IPS DF 6.9 (cell line): ENCODE measurements at places on chromosomes 6 and 20.
A peak's percentile ranks its signal among the peaks of the same experiment; 100 is the strongest.

- DNase-seq = peak; percentile 85
Observed at GRCh38 chr20:53869466-53870258, 200.7 kb downstream of the BCAS1 start.

GRCh38 chr6:104957301-104958177, 632 bp downstream of the LIN28B start:
- DNase-seq = no peak

GRCh38 chr6:38715016-38715689, at the start of gene DNAH8:
TSS of gene DNAH8 (plus strand) at chr6:38715311. CDS start at chr6:38722810, 7,499 bp downstream.
- no peak for DNase-seq

- no peak for DNase-seq
Observed at GRCh38 chr20:7231303-7231702, 463.8 kb downstream of the BMP2 start.

- no peak for DNase-seq
Observed at GRCh38 chr6:34656378-34657036, 40.1 kb downstream of the ILRUN start.

DNA sequence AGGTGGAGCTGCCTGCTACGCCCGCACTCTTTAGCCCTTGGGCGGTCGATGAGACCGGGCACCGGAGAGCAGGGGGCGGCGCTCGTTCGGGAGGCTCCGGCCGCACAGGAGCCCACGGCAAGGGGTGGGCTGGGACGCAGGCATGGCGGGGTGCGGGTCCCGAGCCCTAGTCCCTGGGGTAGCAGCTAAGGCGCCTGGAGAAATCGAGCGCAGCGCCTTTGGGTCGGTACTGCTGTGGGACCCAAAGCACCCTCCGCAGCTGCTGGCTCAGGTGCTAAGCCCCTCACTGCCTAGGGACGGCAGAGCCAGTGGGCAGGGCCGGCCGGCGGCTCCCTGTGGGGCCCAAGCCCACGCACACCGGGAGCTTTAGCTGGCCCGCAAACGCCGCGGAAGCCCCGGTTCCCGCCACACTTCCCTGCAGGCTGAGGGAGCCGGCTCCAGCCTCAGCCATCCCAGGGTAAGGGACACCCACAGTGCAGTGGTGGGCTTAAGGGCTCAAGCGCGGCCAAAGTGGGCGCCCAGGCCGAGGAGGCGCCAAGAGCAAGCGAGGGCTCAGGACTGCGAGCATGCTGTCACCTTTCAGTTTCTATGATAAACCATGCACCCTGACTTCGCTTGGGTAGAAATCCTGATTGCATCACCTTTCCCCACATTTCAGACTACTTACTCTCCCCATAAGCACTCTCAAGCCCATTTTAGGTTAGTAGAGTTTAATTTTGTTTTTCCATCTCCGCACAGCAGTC, 52.0 kb downstream of the MYLIP start:
- no peak for DNase-seq

GRCh38 chr20:57593134-57593886, 26.9 kb downstream of the ZBP1 start:
- no peak for DNase-seq

- DNase-seq = no peak
Observed at GRCh38 chr6:33428224-33428965, 8.5 kb downstream of the SYNGAP1 start.

- DNase-seq = peak; percentile 66
Observed at GRCh38 chr6:28923318-28924102, at the start of gene TRIM27. TSS of gene TRIM27 (minus strand) at chr6:28923985. CDS start at chr6:28923632, 353 bp downstream.
